Mucosa of descending colon (tissue), 3 donors: ENCODE measurements at places on chromosomes 6 and 20. TPM values are rescaled to one million over a fixed set of nuclear protein-coding genes. Genes with fewer than 3 reads are reported as not detected.

DNA sequence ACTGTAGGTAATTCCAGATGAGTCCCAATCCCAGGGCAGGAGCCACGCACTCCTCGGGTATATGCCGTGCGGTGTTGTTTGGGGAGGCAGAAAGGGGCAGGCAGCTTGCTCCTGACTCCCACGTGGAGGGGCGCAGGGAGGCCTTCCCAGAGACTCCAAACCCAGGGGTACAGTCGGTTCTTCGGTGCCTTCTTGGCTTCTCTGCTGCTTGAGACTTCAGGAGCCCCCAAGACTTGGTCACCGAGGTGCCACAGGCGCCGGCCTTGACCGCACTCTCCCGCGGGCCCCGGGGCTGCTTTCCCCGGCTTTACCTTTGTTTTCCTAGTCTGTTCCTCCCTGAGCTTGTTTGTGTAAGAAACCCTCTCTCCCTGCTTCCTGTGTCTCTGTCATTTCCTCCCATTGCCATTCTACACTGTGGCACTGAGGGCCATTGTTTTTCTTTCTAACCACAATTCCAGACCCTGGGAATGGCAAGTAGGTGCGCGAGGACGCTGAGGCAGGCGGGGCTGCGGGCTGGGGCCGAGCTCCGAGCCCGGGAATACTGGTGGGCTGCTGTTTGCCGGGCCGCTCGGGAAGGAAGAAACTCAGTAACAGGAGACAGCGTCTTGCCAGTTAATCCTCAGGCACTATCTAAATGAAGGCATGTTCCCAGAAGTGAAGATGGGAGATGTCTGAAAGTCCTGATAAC, 215.6 kb upstream of the HEY2 start:
- no peak for DNase-seq

DNA sequence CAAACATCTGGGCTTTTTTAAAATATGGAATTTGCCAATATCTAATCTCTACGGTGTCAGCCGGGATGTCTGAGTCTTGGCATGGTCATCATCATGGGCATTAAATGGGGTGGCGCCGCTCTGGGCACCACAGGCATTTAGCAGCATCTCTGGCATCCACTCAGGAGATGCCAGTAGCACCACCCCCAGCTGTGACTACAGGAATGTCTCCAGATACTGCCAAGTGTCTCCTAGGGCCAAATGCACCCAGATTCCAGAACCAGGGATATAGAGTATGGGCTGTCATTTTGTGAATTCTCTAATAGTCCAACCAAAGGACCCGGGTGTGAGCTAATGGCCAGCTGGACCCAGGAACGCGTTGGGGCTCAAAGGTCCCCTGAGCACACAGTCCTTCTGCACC, 361.0 kb downstream of the TAF4 start:
- no peak for DNase-seq

EBF4 gene
- total RNA-seq, result 3.6 TPM

DNA sequence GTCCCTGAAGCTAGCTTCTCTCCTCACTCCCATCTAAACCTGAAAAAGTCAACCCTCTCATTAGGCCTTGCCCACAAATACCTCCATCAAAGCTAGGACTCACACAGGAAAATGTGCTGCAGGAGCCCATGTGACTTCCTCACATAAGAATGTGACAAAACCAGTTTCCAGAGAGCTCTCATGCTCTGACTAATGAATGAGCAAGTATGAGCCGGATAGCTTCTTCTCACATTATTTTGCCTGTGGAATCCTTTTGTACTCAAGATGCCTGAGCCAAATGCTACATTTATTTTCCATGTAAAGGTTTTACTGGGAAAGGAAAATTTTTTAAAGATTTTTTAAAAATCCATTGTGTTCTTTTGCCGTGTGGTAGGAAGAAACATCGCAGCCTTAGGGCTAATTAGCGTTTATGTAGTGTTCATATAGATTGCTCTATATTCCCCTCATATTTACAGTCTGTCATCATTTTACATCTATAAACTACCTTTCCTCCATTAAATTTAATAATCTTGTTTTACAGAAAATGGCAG, 68.6 kb upstream of the CCN6 start:
- no peak for DNase-seq

KCNS1 gene
- total RNA-seq, result 0.09 TPM

C6orf141 gene
- 5.4 TPM for total RNA-seq

DNA sequence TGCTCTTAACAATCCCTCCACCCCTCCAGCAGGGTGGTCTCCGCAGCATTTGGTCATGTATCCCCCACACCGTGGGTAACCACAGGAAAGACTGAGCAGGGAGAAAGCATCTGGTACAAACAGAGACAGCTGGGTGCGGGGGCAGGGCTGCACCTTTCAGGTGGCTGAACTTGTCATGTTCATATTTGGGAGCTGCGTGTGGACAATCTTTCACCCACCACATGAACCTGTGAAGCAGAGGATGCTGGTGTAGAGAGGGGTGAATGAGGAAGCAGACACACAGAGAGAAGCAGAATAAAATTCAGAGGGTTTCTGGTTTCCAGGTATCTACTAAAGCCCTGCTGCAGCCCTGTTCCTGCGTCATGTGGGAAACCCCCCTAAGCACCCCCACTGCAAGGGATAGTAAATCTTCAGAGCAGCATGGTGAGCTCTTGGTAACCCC, 8.9 kb downstream of the GFOD1 start:
- no peak for DNase-seq

- no peak for DNase-seq
Measured at GRCh38 chr20:58660855-58661597, 9.9 kb downstream of the STX16 start.

DNA sequence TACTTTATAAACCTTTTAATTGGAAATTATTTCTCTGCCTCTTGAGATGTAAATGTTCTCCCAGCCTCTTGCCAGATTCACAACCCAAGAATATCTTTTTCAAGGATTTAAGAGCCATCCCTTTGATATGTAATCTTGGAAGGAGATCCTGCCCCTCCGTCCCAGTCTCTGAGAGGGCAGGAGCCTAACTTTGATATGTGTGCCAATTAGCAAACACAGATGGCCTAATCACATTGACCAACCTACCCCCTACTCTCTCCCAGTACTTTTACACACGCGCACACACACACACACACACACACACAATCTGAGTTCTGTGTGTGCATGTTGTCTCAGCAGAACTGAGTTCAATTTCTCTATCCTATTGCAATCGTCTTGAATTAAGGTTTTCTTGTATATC, 623.8 kb downstream of the PHF3 start:
- no peak for DNase-seq

- no peak for DNase-seq
Measured at GRCh38 chr20:61125546-61126180, 126.4 kb upstream of the CDH4 start.

OPN5 gene
- total RNA-seq, result not detected
